Hematopoietic multipotent progenitor cell treated with erythropoietin and hydrocortisone succinate and interleukin-3 and kit ligand, for 8 days (in vitro differentiated cells): ENCODE measurements at places on chromosomes 12 and 14.

- DNase-seq = no peak
Observed at GRCh38 chr12:9951026-9951675, 19.0 kb upstream of the CLEC2A start.

GRCh38 chr12:90261283-90261682 lies 552.6 kb upstream of the ATP2B1 start:
- no peak for DNase-seq

- DNase-seq = no peak
Observed at GRCh38 chr12:86608638-86609037, 352.4 kb upstream of the MGAT4C start.

- DNase-seq = peak; percentile 9
Observed at GRCh38 chr12:95653771-95654546, 102.7 kb upstream of the USP44 start.

GRCh38 chr14:71932229-71932981 lies at the start of gene RGS6:
TSS of gene RGS6 (plus strand) at chr14:71932429.
- peak; percentile 52 for DNase-seq

GRCh38 chr12:26726956-26727355 lies 106.0 kb downstream of the ITPR2 start:
- no peak for DNase-seq

GRCh38 chr14:85182282-85182681 lies 347.7 kb upstream of the FLRT2 start:
- no peak for DNase-seq

DNA sequence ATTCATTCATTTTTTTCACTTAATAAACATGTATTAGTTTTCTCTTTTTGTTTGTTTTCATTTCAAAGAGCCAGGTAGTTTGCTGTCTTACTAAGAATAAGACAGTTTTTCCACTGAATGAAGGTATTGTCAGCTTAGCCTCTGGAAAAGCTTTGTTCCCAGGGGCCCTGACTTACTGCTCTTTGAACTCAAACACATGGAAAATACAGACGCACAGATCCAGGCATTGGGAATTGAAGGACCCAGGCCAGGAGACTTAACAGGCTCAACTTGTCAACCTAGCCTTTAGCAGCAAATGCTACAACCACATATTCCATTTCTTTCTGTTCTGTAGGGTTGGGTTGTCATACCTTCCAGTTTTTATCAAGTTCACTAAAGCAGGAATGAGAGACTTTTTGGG lies 38.5 kb upstream of the SLCO1C1 start:
- DNase-seq = no peak

DNA sequence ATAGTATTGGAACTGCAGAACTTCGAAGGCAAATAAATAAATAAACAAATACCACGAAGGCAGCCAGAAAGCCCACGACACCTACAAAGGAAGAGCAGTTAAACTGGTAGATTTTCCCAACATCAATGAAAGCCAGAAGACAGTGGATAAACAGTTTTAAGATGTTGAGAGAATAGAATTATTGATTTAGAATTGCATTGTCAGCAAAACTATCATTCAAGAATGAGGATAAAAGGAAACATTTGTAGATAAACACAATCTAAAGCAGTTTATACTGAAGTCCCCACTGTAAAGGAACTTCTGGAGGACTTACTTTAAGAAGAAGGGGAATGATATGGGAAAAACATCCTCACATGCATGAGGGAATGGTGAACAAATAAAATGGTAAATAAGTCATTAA lies 29.5 kb downstream of the CACNA2D4 start:
- no peak for DNase-seq

DNA sequence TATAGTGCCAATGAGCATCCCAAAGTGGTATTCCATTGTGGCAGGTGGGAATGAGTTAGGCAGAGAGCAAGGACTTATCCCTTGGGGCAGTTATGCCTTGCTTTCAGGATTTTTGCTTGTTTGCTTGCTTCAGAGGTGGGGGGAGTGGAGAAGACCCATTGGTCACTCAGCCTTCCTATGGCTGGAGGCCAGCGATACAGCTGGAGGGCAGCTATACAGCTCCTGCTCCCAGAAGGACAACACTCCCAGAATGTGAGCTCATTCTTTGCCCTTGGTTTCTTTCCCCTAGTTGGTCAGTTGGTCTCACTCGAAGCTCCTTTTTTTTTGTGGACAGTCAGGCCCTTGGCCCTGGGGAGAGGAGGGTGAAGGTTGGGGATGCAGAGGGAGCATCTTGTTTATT lies 14.5 kb downstream of the KRT83 start:
- no peak for DNase-seq

DNA sequence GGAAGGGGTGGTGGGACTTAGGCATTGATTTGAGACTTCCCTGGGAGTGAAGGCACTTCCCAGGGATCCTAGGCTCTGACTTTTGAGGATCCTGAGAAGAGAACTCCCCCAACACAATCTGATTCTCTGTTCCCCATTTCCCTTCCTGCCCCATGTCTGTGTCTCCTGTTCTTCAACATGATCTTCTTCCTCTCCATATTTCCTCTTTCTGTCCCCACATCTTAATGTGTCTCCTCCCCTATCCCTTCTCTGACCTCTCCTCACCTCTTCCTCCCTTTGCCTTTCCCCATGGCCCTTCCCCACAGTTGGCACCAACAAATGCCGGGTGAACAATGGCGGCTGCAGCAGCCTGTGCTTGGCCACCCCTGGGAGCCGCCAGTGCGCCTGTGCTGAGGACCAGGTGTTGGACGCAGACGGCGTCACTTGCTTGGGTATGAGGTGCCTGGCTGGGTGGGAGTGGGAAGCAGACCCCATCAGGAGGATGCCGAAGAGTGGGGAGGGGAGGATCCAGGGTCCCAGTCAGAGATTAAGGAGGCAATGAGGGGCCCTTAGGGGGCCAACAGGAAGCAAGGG lies 15.2 kb upstream of the LRP1-AS start:
- no peak for DNase-seq

DNA sequence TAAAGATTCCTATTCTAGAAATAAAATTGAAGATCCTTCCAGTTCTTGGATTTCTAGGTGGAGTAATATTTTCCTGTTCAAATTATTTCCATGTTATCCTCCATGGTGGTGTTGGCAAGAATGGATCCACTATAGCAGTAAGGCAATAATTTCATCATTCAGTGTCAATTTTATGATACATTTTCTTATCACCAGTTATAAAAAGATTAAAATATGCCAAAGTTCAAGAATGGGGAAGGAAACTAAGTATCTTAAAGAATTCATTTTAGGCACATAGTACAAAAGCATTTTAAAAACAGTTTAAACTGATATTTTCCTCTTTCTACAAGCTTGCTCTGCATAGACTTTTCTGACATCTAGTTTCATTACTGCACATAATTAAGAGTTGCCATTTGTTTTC lies 19.1 kb downstream of the SYCP3 start:
- DNase-seq = no peak

DNA sequence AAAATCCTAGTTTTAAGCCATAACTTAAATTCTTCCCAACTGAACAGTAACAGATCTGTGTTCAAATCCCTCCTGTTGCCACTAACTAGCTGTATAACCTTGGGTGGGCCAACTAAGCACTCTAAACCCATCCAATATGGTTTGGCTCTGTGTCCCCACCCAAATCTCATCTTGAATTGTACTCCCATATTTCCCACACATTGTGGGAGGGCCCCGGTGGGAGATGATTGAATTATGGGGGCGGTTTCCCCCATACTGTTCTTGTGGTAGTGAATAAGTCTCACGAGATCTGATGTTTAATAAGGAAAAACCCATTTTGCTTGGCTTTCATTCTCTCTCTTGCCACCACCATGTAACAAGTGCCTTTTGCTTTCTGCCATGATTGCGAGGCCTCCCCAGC lies 1.2 kb upstream of the KRT4 start:
- no peak for DNase-seq

GRCh38 chr12:50633955-50634354 lies 129.2 kb downstream of the DIP2B start:
- no peak for DNase-seq

GRCh38 chr14:55339770-55340169 lies 68.5 kb downstream of the FBXO34 start:
- DNase-seq = no peak

GRCh38 chr12:123384318-123384993 lies 524 bp downstream of the KMT5A start:
- DNase-seq = no peak

- no peak for DNase-seq
Observed at GRCh38 chr14:50335389-50335788, 23.3 kb downstream of the DMAC2L start.

DNA sequence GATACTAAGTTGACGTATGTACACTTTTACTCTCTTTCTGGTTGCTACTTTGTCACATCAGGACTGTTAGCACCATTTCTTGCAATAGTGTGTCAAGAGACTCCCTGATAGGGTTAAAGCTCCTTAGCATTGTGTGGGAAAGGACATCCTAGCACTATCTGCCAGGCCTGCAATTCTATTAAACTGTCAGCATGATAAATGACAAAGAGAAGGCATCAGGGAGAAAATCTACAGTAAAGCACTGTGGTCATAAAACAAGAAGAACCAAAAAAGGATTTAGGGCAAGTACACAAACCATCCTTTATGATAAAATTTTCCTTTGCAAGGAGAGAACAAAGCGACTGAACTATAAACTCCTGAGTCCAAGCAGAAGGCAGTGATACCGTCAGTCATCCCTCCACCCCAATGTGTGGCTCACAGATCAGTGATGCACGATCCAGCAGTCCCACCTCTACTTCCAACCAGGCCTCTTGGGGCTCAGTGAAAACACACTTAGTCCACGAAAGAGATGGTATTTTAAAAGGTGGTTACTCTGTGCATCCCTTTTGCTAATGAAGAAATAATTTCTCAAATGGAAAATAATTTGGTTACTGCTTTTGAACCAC lies 31.4 kb upstream of the SLC35F4 start:
- DNase-seq = no peak

GRCh38 chr14:61653507-61653906 lies 41.8 kb upstream of the HIF1A start:
- DNase-seq = no peak

DNA sequence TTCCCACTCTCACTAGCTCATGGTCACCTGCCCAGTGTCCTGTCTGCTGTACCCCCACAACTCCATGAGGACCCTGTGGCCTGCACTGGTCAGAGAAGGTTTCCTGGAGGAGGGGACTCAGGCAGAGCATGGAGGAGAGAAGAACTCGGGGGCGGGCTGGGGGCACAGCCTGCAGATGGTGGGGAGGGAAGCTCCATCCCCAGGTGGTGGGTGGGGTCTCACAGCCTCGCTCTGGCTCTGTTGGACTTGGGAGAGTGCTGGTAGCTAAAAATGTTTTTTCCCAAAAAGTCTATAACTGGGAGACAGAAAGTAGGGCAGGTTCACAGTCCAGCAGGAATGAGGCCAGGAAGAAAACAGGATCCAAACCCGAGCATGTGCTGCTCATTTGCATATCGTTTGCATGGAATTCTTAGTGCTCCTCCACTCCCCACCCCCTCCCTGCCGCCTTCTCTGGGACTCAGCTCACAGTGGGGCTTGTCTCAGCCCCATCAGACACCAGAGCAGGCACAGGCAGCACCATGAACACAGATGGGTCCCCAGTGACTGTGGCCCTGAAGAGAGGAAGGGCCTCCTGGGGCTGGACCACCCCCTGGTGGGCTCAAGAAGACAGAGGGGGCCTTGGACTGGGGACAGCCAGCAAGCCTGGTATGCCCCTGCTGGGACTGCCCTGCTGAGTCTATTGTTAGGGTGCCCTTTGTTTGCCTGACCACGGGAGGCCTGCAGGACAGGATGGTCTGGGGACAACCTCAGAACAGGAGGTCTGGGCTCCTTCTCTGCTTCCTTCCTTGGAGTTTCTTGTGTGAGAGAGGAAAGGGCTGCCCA lies 67.0 kb upstream of the SFSWAP start:
- no peak for DNase-seq

- DNase-seq = no peak
Observed at GRCh38 chr12:72547573-72547972, 275.4 kb downstream of the TRHDE start.

DNA sequence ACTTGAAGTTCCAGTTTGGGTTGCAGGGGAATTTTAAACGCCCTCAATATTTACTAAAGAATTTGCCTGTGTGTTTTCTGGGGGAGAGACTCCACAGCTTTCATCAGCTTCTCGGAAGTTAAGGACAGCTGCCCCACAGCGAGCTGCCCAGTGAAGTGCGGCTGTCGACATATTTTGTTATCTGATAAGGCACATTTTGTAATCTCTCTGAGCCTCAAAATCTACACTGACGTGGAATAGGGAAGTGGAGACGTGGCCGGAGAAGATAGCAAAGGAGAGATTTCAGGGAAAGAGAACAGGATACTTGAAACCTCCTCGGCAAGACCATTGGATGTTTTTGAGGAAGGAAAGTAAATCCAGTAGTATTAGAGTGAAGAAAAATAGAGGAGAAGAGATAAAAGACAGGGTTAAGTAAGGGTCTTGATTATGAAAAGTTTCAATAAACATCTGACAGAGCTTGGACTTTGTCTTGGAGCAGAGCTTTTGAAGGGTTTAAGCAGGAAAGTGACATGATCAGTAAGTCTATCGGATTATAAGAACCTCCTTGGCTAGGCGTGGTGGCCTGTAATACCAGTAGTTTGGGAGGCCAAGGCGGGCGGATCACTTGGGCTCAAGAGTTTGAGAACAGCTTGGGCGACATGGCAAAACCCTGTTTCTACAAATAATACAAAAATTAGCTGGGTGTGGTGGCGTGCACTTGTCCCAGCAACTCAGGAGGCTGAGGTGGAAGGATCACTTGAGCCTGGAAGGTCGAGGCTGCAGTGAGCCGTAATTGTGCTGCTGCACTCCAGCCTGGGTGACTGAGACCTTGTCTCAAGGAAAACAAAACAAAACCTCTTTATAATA lies 1.1 kb downstream of the POLR3B start:
- peak; percentile 86 for DNase-seq

DNA sequence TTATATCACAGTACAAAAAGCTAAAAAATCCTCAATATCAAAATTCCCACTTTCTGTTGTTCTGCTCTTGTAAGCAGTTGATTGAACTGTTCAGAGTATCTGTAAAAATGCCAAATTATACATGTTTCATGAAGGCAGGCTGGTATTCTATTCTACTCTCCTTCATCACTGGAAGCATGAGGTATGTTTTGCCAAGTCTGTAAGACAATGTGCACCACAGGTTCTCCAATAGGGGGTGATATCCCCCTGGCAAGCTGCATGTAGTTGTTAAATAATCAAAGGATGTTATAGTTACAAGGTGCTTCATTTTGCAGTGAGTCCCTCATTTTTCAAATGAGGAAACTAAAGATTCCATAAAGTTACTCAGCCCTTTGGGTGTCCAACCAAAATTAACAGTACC lies 15.1 kb upstream of the NEK9 start:
- peak; percentile 55 for DNase-seq

GRCh38 chr14:94888121-94888520 lies 118.2 kb upstream of the GSC start:
- DNase-seq = no peak

- no peak for DNase-seq
Observed at GRCh38 chr14:67567654-67568053, 32.4 kb downstream of the PIGH start.

- DNase-seq = no peak
Observed at GRCh38 chr14:76348898-76349297, 27.0 kb upstream of the ESRRB start.

DNA sequence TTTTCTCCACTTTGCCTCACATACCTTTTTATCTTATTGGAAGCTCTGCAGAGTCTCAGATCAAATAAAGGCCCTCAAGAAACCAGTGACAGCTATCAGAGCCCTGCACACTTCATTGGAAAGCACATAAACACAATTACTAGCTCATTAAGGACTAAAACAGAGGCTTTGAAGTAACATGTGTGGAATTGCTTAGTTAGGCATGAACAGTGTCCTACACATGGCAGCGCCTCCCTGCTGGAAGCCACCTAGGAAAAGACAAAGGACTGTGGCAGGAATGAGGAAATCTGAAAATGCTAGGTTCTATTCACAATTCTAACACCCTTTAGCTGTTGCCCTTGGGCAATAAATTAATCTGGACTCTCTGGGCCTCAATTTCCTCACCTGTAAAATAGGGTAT lies 89.4 kb downstream of the SUDS3 start:
- DNase-seq = no peak
